ENCODE measurements at places on chromosomes 13 and 19.

DNA sequence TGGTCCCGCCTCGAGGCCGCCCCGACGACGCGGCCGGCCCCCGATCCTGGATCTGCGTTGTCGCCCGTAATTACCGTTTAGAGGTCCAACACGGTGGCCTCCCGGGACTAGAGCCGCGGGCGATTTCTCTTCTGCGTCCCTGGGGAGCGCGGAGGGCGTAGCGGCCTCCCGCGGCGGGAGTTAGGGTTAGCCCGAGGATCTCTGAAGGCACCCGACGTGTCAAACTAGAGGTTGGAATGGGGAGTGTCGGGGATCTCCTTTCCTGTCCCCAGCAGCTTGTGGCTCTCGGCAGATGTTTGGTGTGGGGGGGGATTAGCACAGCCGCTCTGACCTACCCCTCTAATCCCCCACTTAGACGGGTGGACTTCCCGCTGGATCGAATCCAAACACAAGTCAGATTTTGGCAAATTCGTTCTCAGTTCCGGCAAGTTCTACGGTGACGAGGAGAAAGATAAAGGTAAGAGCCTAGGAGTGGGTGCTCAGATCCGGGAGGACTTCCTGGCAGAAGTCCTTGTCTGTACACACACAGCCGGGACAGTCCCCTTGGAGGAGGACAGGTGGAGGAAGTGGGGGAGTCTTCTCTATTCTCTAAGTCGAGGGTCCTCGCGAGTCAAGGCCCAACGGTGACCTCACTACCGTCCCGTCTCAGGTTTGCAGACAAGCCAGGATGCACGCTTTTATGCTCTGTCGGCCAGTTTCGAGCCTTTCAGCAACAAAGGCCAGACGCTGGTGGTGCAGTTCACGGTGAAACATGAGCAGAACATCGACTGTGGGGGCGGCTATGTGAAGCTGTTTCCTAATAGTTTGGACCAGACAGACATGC lies 581 bp downstream of the CALR start:
- DNase-seq, result no peak

DNA sequence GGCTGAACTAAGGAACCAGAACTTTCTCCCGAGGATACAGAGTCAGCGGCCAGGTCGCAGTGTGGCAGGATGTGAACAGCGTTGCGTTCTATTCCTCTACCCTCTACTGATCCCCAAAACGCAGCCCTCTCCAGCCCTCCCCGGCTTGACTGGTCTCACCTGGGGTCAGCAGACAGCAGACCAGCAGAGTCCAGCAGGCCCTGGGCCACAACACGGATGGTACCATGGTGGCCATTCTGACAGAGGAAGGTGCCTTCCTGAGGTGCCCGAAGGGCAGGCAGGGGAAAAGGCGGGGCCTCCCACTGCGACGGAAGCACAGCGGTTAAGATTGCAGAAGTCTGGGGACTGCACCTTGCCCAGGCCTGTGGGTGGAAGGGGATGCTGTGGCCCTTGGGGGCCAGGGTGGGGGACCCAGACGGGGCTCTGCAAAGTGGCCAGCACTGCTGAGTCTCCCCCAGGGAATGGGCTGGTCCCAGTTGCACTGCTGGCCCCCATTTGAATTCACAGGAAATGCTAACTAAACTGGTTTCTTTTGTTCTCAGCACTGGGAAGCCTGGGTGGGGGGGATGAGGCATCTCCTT lies at the start of gene ICAM3:
Gene ICAM3, minus strand, starts transcription at position 245 of the 581 bp plus-strand sequence. Its CDS starts 10 bp downstream, at position 235.
- peak; percentile 64 for DNase-seq

DNA sequence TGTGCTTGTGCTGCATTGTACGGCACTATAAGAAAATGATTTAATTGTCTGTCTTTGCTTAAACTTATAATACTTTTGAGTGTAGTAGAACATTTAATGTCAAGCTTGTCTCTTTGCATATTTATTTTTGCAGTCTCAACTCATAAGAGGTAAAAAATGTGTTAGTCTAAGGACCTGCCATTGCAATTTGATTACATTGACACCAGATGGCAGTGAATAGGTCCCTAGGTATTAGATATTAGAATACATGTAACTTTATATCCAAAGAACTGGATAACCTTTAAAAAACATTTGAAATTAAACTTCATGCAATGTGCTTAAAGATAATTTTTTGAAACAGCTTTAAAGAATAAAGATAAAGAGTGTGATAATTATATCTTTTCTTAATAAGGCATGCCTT lies 1421.3 kb downstream of the OLFM4 start:
- no peak for DNase-seq

GRCh38 chr19:34375598-34375997 lies 10.6 kb downstream of the GPI start:
- DNase-seq, result no peak

DNA sequence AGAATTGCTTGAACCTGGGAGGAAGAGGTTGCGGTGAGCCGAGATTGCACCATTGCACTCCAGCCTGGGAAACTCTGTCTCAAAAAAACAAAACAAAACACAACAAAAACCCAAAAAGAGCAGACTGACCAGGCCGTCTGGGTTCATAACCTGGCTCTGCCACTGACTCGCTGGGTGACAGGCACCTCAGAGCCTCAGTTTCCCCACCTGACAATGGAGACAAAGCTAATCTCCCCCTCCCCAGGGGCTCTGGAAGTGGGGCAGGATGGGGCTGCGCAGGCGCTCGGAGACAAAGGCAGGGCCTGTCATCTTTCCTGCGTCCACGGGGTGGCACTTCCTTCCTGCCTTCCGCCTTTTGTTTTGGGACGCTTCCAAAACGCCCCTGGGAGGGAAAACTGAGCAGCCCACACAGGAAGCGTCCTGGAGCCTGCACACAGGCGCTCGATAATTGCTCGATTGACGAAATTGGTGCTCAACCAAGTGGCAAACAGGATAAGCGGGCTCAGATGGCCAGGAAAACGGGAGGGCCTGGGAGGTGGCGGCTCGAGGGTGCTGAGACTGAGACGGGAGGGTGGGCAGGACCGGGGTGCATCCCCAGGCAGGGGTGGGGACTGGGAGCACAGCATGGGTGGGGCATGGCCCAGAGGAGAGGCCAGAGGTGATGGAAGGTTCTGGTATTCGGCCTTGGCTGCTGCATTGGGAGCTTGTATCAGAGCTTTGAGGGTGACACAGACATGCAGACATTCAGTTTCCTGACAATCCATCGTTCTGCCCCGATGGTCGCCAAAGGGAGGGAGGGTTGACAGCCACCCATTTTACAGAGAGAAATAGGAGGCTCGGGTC lies 17.8 kb downstream of the SPC24 start:
- no peak for DNase-seq

- no peak for DNase-seq
Observed at GRCh38 chr19:18513868-18514267, 8.0 kb downstream of the ELL start.
